ENCODE measurements at places on chromosomes 2 and 18.

DNA sequence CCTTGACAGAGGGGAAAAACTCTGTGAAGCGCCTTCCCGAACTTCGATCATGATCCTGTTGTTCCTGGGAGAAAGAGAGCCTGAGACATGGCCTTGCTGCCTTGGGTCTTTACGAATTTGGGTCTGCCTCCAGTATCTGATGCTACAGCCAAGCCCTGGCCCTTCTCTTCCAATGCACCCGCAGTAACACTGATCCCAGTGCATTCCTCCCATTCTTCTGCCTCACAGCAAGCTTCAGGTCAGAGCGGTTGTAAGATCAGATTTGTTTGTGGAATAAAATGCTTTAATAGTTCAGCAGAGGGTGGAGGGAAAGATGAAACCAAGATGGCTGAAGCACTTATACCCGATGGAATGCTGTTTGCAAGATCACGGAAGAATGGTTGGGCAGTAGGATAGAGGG, 196.7 kb upstream of the SIX2 start:
- no peak for DNase-seq

DNA sequence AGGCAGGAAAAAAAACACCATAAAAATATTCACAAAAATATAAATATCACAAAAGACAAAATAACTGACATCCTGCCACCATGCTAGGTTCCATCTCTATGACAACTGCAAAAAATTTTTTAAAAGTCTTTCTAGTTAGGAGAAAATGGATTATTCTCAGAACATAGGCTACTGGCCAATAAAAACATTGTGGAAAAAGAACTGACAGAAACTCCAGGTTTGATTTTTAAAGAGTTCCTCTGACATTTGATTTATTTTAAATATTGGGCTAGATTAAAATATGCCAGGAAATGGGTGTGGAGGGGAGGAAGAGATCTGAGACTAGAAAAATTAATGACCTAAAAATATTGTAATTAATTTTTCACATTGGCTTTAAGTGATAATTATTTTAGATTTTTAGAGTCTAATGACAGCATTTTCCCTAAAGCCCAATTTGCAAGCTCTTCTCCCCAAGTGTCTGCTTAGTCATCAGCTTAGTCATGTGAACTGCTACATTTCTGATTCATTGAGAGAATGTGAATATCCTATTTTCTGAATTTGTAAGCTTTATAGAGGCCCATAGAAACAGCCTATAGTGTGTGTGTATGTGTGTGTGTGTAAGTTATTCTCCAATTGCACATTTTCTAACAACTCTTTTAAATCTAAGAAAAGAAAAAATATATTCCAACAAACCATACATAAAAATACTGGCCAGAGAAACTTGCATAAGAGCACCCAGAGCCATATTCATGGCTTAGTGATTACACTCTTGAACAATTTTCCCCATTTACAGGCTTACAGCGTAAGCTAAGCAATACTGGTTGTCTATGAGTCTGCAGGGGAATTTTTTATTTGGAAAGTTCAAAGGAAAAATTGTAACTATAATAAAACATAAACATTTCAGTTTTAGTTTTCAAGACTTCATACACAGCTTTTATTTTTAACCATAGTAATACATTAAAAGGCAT, 48.4 kb downstream of the TMEFF2 start:
- DNase-seq, result no peak

DNA sequence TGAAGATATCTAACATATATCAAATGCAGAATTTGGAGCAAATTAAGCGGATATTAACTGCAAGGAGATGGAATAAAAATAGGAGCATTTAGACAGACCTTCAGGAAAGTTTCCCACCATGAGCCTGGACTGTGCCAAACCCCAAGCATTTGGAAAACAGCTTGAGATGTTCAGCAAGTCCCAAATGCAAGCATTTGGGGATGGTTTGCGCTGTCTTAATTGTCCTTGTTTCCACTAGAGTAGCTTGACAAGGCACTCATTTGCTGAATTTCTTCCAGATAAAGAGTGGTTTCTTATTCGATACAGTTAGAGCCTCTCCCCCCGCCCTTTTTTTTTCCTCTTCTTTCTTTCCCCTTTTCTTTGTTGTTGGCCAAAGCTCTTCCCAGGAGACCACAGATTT, 77.1 kb upstream of the CDC42EP3 start:
- no peak for DNase-seq

DNA sequence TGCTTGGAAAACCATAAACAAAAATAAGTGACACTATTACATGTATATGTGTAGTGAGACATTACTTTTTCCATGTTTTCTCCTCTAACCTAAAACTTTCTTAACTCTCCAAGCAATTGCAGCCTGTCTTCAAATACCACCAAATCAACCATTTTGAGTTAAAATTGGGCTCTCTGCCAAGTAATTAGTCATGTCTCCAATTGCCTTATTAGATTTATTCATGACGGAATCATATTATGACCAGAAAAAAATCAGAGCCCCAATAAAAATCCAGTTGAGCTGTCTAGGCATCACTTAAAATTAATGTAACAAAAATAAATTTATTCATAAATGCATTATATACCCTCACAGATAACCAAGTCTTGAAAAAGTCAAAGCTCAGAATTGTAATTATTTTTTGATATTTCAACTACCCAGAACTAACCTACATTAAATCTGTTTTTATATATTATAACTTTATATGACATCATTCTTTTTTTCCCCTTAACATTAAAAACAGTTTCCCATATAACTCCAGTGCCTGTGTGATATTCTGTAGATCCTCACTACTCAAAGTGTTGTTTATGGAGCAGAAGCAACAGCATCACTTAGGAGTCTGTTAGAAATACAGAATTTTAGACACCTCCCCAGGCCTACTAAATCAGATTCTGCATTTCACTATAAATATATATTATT, 157.0 kb downstream of the ERBB4 start:
- no peak for DNase-seq

DNA sequence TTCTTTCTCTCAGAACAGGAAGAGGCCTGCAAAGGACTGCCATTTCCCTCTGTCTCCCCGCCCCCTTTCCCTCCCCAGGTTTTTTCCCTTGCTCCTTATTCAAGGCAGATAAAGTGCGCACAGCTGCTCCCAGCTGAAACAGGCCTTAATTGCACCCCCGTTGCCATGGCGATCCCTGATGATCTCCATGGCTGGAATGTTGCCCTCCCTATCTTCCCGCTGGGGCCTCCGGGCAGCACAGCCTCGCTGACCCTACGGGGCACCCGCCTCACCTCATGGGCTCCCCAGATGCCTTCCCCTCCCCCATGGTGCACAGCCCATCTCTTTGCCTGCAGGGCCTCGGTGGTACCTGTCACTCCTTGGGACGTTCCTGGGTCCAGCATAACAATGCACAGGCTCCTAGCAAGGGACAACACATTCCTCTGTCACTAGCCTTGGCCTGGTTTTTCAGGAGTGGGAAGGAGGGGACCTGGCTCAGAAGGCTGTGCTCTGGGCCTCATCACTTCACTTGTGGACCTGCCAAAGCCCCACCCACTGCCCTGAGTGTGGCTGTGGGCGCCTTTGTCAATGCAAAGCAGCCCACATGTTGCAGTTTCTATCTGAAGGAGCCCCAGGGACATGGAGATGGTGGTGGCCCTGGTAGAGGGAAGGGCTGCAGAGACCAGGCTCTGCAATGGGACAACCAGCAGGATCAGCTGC, 115.0 kb downstream of the CELF4 start:
- DNase-seq, result no peak

GRCh38 chr2:25338401-25338800, 3.3 kb downstream of the DNMT3A start:
- no peak for DNase-seq

All from NCI-H187 treated with DMSO at 0.1 percent for 48 hours (cell line).